GM12864 (cell line): ENCODE measurements at places on chromosomes 12 and 14.

DNA sequence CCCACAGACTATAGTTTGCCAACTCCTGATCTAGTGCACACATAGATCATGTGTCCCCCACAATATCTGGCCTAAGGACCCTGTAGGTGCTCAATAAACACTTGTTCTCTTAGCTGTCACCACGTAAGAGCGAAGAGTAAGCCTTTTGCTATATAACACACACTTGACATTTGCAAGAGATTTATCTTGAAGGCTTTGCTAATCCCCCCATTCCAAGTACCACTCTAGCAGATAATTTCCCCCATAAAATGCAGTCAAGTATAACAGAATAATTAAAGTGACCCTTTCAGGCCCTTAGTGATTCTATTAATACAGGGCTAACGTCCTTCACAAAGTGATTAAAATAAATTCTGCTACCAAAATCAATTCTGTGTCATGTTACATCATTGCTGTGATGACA is 87.5 kb downstream of the PLXNC1 start:
- DNase-seq = no peak

DNA sequence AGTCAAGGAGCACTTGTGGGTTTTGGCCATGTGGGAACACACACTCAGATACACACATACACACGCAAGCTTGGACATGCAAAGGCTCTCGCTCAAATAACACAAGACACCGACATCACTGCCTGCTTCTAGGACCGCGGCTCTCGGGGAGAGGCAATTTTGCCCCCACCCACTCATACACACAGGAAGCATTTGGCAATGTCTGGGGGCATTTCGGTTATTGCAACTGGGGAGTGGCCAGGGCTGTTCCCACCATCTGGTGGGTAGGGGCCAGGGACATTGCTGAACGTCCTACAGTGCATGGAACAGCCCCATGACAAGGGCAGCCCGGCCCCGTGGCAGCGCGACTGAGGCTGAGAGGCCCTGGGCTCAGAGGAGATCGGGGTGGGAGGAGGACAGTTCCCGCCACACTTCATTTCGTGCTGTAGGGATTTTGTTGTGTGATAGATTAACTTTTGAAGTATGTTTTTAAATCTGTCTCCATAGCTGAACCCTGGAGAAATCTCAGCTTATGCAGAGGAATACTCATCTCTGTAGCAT is 35.6 kb downstream of the RIMBP2 start:
- DNase-seq = no peak

GRCh38 chr12:121837680-121838079 is 21.0 kb downstream of the HPD start:
- DNase-seq = no peak

- no peak for DNase-seq
These were observed 5.8 kb upstream of the C12orf75 start for GRCh38 chr12:105324704-105325103.

DNA sequence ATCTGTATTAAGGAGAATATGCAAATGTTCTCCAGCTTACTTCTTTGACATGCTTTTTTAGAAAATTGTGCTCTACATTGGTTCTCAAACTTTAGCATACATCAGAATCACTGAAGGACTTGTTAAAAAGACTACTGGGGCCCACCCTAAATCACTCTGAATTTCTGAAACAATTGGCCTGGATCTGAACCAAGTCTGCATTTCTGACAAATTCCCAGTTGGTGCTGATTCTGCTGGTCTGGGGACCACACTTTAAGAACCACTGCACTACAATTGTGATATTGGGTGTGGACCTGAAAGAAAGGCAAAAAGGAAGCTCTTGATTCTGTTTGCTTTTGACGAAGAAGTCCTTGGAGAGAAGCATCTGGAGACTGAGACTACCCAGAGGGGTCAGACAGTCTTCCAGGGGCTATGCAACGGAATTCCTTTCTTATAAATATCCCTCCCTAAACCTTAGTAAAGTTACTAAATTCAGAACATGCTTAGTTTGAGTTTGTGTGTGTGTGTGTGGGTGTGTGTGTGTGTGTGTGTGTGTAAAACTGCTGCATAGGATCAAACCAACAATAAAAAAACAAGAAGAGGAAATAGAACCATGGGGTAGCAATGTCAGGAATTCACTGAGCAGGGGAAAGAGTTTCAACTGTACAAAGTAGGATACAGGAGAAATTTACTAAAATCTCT is 36.8 kb downstream of the EAPP start:
- DNase-seq = no peak

- DNase-seq = no peak
These were observed 47.7 kb downstream of the CYP46A1 start for GRCh38 chr14:99731547-99732435.

GRCh38 chr12:27515671-27516070 is 8.3 kb upstream of the PPFIBP1 start:
- DNase-seq = no peak

DNA sequence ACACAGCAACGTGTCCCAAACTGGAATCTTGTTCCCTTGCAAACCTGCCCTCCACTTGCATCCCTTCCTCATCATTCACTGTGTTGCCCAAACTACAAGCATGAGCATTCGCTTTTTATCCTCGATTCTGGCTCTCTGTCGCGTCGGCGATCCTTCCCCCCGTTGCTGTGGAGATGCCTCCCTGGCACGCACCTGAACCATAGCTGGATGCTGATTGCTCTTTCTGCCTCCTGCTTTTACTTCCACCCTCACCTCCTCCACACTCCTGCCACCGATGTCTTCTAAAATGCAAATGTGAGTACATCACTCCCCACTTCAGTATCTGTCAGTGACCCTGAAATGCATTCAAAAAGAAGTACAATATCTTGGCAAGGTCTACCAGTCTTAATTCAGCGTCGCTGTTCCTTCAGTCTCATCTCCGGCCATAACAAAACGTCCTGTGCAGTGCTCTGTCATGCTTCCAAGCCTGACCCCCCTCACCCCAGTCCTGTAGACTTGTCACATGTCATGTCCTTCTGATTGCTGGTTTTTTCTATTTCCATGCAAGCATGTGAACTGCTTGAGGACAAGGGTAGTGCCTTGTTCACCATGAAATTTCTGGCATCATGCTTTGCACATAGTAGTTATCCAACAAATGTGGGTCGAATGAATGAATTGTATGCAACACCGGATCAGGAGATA is 2.5 kb upstream of the PPP2R5C start:
- DNase-seq = no peak

DNA sequence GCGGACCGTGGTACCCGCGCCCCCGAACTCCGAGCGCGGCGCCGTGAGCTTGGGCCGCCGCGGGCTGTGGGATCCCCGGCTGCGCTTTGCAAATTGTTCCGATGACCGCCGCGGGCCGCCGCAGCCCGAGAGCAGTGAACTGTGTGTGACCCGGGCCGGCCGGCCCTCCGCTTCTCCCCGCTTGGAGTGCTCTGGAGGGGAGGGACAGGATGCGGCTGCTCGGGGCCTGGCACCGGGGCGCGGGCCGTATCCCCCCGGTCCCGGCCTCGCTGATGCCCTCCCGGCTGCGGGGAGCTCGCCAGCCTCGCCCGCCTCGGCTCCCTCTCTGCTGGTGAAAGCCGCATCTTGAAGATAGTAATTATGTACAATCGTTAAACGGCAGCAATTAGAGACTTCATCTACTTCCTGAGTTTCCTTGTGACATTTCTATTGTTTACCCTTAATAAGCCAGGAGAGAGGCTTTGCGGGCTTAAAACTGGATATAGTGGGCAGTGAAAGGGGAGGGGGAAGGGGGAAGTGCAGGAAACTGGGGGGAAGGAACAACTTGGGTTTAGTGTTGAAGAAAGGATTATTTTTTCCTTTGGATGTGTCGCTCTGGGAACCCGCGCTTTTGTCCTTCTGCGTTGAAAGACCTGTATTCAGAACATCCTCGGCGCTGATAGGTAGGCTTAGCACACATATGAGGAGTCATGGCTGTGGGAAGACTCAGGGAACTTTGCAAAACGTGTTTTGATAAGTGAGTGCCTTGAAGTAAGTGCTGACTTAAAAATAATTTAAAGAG is 1.2 kb downstream of the PELI2 start:
- no peak for DNase-seq

DNA sequence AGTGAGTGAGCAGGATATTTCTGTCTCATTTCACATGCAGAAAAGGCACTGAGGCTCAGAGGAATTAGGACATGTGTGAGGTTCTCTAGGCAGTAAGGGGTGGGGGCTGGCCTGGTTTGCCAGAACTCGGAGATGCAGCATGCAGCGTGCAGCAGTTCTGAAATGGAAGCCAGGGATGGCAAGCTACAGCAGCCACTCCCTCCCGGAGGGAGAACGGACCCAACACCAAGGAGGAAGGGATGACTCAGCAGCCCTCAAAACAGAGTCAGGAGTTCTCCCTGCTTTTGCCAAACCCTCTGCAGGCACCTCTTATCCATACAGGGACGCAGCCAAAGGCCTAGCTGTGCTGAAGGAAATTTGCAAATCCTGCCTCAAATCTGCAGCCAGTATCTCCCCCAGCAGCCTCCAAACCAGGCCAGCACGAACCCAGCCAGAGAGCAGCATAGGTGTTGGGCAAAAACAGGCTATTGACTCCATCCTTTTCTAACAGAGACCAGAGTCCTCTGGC is 10.3 kb upstream of the SERPINA3 start:
- DNase-seq = no peak

GRCh38 chr14:66403183-66403582 is 83.0 kb upstream of the CCDC196 start:
- DNase-seq = peak; percentile 21

DNA sequence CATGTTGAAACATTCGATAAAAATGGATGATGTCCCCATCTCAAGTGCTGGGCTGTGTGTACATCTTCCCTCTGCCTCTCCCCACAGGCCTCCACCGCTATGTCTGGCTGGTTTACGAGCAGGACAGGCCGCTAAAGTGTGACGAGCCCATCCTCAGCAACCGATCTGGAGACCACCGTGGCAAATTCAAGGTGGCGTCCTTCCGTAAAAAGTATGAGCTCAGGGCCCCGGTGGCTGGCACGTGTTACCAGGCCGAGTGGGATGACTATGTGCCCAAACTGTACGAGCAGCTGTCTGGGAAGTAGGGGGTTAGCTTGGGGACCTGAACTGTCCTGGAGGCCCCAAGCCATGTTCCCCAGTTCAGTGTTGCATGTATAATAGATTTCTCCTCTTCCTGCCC is 8.6 kb downstream of the PEBP1 start:
- no peak for DNase-seq

- no peak for DNase-seq
These were observed 48.7 kb downstream of the EID3 start for GRCh38 chr12:104352106-104352713.
